ENCODE measurements at places on chromosomes 4 and X.

DNA sequence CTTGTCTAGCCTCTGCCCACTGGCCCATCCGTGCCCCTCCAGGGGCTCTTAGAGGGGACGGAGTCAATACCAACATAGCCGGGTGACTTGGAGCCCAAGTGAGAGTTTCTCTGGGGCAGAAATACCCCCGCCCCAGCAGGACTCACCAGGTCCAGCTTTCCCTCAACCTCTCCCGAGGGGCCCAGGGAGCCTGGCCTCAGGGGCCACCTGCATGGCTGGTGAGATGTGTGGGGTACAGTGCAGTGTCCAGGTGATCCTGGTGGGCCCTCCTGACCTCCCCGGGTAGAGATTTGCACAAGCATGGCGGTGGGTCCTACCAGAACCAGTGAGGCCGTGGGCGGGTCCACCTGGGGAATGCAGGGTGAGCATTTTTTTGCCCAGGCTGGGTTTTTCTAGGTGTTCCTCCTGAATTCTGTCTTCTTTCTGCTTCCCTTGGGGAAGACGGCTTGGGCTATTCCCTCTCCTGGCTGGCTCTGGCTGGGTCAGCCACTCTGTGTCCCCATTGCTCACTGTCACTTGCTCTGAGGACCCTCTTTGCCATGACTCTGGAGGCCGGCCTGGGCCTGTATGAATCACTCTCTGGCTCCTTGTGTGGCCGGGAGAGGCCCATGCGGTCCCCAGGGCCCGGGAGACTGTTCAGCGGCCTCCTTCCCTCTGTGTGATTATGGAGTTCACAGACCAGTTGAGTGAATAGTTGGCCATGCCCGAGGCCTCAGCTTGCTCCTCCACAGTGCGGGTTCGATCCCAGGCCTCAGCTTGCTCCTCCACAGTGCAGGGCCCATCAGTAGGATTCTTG lies 71.0 kb upstream of the NKX1-1 start:
- no peak for DNase-seq

DNA sequence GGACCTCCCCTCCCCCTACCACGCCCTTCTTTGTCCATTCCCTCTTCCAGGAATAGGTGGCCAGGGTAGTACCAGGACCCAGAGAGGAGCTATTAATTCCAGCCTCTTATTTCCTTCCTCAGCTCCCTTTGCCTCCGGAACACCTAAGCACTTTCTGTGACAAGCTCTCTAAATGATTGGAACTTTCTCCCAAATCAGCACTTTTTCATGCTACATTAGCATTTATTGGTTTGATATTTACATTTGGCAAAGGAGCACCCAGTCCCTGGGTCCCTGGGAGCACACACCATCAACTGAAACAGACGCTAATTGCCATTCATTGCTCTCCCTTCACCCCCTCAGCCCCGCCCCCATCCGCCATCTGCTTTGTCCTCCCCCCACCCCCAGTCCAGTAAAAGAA lies 182.0 kb upstream of the BCOR start:
- no peak for DNase-seq

DNA sequence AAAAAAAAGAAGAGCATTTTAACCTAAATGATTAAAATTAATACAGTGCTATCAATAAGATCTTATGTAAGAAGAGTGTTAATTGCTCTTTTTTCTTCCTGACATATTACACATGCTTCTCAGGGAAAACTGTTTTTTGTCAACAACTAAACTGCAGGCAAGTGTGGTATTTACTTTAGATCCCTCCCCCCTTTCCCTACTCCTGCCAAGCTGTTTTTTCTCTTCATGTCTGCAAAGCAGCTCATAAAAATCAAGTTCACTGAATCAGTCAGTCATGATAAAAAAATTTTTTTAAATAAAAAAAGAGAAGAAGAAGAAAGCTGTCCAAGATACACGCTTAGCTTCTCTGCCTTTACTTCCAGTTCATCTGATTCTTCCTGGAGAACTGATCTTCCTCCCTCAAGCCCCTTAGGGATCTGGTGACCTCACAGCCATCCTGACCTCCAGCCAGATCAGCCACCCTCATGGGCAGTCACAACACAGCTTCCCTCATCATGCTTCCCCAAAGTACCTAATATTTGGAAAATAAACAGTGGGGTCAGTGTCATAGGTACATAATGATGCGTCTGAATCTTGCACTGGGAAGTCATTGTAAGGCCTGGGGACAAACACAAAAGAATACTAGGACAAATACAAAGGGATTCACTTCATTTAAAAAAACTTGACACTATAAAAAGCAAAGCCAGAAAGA lies 87.0 kb downstream of the ZNF827 start:
- no peak for DNase-seq

DNA sequence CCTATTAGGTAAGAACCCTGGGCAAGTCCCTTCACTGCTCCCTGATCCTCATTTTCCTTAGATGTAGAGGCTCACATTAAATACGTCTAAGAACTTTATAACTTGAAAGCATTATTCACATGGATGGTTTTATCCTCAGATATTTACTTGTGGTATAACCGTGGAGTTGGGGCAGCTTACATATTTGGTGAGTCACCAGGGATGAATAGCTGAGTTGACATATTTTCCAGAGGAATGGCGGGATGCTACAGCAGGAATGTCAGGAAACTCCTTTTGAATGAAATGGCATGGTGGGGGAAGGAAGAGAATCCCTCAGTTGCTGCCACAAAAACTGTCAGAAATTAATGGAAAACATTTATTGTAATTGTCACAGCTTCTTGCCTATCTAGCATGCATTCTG lies 165.3 kb upstream of the RPS6KA3 start:
- DNase-seq = no peak
